ENCODE measurements at places on chromosomes 5 and 9. TPM values are rescaled to one million over a fixed set of nuclear protein-coding genes. Genes with fewer than 3 reads are reported as not detected.

DNA sequence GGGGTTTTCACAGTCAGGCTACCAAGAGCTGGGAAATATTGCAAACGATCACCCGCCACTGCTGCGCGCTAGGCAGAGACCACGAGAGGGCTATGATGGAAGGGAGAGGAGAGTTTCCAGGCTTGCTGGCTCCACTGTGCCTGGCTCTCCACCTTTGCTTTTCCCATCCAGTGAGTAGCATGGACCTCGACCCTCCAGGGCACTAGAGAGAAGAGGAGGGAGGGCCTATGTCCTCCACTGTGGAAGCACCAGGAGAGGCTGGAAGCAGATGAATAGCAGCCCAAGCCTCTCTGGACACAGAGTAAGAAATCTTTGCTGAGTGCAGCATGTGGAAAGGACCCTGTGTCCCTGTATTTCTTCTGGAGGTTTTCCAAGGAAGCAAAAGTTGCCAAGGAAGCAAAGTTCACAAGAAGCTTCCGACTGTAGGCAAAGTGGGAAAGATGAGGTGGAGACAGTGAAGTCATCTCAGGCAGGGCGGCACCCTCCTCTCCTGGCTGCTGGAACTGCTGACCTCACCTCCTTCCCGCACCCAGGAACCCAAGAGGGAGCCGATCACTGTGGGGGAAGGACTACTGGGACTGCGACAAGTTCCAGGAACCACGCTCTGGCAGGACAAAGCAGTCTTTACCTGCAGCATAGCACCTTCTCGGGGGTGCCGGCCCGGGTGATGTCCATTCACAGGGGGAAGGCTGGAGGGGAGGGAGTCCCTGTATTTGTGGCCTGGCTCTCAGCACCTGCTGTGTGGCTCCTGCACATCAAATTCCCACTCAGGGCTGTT, 79.6 kb downstream of the CSNK1A1 start:
- peak; percentile 80 for DNase-seq

DNA sequence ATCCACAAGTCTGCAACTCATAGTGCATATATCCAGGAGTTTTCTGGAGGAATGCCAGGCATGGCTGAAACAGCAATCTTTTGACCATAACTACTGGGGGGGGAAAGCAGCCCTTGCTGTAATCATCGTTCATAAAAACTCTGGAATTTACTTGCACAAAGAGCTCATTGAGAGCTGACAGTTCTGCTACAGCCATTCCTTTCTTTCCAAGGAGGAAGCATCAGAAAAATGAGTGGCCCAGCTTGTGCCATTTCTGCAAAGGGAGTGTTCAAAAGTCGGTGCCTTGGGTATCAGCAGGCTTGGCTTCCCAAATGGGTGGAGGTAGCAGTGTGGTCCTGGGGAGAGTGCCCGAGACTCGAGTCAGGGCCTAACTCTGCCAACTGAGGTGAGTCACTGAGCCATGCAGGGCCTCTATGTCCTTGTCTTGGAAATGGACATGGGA, 101.5 kb downstream of the GCNT1 start:
- DNase-seq: no peak

- DNase-seq: peak; percentile 13
These were observed 134.1 kb downstream of the PAPPA start for GRCh38 chr9:116287721-116288120.

The DOCK8 gene
- total RNA-seq: 1.6 TPM

GRCh38 chr5:103298607-103299188, 40.1 kb downstream of the MACIR start:
- no peak for DNase-seq

The PHF24 gene
- total RNA-seq: not detected

The ERCC8 gene
- total RNA-seq: 26.4 TPM

- DNase-seq: peak; percentile 68
These were observed 280.8 kb downstream of the AOPEP start for GRCh38 chr9:95007226-95007869.

DNA sequence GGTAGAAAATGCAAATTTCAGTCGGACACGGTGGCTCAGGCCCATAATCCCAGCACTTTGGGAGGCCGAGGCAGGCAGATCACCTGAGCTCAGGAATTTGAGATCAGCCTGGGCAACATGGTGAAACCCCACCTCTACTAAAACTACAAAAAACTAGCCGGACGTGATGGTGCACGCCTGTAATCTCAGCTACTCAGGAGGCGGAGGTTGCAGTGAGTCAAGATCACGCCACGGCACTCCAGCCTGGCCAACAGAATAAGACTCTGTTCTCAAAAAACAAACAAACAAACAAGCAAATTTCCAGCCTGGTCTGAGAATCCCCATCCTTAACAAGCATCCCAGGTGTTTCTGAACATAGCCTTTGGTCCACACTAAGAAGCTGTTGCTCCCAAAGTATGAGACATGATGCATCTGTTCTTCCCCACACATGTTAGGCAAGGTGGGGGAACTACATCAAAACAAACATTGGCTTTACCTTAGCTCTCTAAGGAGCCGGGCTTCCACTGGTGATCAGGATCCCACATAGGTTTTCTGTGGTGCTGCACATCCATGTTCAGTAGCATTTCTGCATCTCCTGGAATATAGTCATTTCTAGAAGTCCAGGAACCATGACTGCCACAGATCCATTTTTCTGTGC, 92.5 kb upstream of the DMRT1 start:
- no peak for DNase-seq

The SPACA9 gene
- 6.5 TPM for total RNA-seq

DNA sequence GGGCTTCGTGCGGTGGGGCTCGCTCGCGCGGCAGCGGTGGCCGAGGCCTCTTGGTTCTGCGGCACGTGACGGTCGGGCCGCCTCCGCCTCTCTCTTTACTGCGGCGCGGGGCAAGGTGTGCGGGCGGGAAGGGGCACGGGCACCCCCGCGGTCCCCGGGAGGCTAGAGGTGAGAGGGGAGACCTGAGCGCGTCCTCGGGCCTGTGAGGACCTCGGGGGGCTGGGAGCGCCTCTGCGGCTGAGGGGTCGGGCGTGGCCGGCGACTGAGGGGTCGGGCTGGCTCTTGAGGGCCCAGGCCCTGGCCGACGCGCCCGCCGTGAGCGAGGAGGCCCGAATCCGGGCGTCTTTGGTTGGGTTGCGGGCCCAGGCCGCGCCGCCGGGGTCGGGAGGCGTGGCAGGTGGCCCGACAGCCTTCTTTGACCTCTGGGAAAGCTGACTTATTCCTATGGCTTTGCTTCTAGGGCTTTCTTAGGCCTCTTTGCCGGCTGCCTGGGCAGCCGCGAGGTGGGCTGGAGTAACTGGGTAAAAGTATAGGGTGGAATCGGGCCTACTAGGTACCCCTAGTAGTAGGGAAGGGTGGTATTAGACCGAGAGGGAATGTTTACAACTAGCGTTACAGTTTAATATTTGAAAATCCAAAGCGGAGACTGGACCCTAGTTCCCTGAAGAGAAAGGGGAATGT, at the start of gene CANX:
TSS of gene CANX (plus strand) at position 33 of the 681 bp plus-strand sequence. CDS start 6,715 bp downstream, outside the sequence.
- DNase-seq: no peak

GRCh38 chr5:172144291-172144815, 43.7 kb downstream of the STK10 start:
- no peak for DNase-seq

The ARHGEF37 gene
- 10.2 TPM for total RNA-seq

GRCh38 chr5:167063788-167064187, 1227.7 kb upstream of the WWC1 start:
- no peak for DNase-seq

DNA sequence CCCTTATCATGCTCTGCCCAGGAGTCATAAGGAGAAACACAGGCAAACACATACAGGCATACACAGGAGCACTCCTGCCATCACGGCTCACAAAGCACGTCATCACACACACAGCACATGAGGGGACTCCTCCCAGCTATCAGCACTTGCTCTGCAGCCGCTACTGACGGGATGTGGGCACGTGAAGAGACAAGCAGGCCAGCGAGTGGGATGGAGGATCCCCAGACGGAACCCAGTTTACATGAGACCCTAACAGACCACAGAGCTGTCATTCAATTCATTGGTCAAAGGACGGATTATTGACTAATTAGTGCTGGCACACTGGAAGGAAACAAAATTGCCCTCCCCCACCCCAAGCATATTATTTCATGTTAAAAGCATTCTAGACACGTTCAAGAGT, 53.6 kb downstream of the SEMA4D start:
- no peak for DNase-seq

DNA sequence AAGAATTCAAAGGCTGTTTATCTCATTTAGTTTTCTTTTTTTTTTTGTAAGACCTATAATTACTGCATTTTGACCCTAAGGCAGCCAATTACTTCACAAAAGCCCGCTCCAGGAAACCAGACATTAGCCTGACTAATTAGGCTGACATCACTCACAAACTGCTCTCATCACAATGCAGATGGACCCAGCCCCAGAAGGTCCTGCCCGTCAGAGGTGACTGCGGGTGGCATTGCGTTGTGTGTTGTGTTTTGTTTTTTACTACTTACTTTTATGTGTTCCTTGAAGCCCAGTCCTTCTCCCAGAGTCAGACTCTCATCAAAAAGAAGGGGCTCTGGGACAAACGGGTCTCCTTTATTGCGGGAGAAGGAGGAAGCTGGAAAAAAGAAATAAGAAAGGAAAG, 172.2 kb downstream of the HSD17B3 start:
- DNase-seq: no peak

DNA sequence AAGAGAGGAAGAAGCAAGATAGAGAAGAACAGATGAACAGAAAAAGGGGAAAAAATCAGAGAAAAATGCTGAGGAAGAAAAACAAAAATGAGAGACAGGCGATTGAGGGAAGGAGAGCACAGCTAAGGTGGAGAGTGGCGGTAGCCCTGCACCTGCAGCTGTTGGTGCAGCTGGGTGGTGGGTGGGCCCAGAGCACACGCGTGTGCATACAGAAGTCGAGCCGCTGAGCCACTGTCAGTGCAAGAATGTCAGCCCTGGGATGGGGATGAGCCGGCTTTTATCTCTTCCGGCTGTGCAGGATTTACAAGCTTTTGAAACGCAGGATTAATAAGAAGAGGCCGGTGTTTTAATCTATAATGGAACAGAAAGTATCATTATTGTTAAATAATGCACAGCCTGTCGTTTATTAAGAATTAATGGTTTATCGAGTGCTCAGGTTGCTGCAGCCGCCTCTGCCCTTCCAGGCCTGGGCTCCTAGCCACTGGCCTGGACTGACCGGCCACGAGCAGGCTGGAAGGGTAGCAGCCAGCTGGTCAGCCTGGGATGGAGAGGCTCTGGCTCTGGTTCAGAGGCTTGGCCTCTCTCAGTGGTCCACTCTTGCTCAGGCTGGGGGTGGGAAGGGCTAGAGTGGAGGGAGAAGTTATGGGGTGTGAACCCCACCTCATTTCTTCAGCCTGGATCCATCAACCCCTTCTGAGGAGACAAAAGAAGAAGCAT, 68.7 kb downstream of the PCDH1 start:
- no peak for DNase-seq

- no peak for DNase-seq
These were observed 113.4 kb upstream of the ALDH1B1 start for GRCh38 chr9:38278931-38279679.

The ITK gene
- total RNA-seq: not detected

DNA sequence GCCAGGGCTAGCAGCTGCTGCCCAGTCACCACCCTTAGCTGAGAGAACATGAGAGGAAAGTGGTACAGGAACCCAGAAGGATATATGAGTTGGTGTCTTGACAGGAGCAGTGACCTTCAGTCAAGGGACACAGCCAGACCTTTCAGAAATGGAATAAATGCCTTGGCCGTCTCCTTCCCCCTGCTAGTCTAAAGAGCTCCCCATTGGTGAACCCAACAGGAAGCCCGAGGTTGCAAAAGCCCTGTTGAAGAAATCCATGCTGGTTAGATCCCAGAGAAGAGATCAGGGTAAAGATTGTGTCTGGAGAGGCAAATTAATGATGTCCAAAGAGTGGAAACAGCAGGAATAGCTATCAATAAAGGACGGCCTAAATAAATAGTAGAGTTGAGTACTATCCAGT, 244.5 kb downstream of the NR3C1 start:
- no peak for DNase-seq

GRCh38 chr5:90440644-90441043, 31.1 kb upstream of the CETN3 start:
- DNase-seq: no peak

DNA sequence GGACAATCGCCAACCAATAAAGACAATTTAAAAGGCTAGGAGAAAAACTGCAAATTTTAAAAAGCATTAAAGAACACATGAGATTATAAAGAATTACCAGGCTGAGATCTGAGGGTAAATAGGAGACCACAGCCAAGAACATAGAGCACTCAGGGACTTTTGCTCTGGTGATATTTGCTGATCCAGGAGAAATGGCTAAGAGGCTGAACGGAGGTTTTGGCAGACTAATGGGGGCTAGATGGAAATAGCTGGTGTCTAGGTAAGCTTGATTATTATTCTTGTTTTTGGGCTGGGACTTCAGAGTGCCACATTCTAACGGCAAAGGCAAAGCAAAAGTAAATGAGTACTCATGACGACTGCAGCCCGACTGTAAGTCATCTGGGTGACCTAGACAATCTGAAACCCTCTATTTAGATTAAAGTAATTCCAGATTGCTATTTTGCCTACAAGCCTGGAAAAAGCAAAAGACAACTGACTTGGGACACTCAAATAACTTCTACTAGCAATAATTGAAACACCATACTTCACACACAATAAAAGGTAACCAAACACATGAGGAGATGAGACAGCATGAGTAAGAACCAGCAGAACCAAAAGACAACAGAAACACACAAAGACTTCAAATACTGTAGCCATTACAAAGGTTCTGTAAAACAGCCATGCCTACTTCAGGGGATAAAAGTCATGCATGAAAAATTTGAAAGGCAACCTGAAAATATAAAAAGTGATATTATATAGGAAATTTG, 68.8 kb downstream of the JAKMIP2 start:
- no peak for DNase-seq

GRCh38 chr9:131525643-131526565, 5.2 kb downstream of the UCK1 start:
- no peak for DNase-seq

DNA sequence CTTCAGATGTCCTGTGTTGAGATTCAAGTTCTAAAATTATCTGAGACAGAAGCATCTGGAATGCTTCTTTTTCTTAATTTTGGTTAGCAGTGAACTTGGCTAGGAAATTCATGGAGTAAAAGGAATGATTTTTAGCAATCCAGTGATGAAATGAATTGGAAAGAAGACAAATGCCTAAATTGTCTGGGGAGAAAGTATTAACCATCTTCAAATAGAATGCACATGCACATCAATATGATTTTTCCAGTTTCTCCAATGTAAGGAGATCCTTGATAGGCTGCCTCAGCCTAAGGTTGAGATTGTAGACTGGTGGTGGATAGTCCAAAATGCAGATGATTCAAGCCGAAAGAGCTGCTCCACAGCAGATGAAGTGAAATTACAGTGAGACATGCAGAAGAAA, 106.7 kb downstream of the PCSK5 start:
- DNase-seq: no peak
